NCI-H1105 (cell line): ENCODE measurements at places on chromosomes 1 and 21.

GRCh38 chr1:118143831-118144230 lies 41.2 kb downstream of the SPAG17 start:
- no peak for DNase-seq

GRCh38 chr1:52632732-52633290 lies at the start of gene SHISAL2A:
Gene SHISAL2A (plus strand): TSS chr1:52633168. CDS start chr1:52633494, 326 bp downstream.
- DNase-seq: no peak

- DNase-seq: no peak
These were observed 4.2 kb upstream of the ECE1 start for GRCh38 chr1:21294266-21294989.

DNA sequence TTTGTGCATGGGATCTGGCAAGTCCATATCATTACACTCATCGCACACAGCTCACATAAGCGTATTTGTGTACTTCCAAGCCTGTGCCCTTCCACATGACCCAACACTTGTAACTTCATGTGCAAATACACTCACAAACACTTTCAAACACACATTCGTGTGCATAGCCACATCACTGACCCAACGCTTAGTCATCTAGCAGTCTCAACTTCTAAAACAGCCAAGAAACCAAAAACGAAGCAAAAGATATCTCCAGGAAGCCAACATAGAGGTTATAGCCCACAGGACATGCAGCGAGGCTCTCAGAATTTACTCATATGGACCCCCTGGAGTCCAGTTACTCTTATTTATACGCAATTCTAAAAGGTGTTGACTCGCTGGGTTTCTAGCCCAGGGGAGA lies 10.9 kb upstream of the GOLT1A start:
- no peak for DNase-seq

DNA sequence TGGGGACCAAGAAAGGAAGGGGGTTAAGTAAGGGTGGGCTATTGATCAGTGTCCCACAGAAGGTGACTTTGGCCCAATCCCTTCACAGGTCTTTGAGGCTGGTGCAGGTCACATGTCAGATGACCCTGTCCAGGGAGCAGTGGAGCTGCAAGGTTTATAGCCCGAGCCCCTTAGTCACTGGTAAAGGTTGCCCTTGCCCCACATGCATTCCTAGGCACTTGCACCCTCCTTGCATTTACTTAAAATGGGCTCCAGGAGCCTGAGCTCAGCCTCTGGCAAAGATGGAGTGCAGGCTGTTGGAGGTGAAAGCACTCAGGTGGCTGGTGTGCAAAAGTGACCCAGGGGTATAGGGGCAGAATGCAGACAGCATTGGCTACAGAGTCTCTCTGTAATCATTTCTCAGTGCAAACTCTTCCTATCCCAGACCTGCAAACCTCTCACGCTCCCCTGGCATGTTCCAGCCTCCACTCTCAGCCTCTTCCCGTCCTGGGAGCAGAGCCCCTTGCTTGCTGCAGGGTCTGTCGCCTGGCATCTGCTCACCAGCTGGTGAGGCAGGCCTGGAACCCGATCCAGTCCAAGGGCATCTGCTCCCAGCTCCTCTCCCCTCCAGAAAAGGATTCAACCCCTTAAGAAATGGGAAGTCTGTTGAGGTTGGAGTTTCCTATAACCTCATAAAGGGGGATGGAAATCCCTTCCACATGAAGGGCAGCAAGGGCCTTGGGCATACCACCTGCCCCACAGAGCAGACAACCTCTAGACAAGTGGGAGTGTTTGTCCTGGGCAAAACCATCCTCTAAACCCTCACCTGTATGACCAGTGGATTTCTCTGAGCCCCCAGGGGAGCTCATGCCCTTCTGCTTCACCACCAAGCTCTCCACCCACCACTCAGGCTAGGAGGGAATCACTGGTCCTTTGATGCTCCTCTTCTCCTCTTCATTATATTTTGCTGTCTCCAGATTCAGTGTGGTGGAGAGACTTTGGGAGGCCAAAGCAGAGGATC lies 23.1 kb upstream of the PTPRF start:
- DNase-seq: no peak

DNA sequence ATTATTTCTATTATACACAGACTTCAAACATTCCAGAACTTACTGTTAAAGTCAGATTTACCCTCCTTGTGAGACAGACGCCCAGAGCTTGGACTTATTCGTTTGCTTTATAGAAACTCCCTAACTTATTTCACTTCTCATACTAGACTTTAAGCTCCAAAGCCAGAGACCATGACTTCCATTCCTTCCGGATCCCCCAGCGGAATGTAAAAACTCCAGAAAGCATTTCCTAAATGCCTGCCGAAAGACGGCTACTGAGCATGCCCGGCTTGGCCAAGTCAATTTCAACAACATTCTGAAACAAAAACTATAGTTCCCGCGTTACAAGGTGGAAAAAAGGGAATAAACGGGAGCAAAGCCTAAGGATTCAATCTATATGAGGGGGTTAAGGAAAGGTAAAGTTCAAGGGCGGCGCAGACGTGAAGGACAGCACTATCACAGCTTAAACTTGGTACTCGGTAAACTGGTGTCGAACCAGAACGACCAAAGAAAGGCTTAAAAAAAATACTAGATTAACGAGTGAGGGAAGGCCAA lies 1.1 kb downstream of the USP48 start:
- DNase-seq: no peak

DNA sequence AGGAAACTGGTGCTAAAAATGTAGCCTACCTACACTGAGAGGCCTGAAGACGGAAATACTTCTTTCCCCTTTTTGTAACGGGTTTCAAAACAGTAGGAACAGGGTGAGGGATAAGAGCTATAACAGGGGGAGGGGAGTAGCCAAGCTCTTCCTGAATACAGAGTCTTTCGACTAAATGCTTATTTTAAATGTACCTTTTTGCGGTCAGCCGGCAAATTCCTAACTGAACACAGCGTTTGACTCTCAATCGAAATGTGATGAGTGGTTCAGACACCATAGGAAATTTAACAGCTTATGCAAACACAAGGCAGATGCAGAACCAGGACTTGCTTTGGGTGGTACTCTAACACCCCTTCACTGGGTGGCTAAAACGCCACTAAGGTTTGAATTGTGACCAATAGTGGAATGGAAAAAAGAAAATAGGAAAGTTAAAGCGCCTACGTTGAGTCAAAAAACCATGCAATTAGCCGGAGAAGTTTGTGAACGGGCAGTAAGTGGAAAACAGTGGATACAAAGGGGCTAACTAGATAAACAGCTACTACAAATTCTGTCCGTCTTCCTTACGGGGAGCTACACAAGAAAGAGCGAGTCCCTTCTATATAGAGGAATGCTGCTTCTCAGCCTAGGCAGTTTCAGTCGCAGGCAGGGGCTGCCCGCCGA lies 1.7 kb downstream of the EGLN1 start:
- DNase-seq: no peak

DNA sequence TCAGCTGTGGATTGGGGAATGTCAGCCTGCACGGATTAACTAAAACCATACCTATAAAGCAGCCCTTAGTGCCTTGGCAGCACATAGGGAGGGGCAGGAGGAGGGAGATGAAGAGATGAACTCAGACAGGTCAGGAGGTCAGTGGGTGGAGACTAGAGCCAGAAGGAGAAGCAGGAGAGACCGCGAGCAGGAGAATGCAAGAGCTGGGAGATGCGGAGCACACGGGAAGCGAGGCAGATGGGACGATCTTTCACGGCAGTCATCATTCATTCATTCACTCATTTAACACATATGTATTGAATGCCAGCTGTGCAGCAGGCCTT lies 41.9 kb downstream of the NEK2 start:
- no peak for DNase-seq

DNA sequence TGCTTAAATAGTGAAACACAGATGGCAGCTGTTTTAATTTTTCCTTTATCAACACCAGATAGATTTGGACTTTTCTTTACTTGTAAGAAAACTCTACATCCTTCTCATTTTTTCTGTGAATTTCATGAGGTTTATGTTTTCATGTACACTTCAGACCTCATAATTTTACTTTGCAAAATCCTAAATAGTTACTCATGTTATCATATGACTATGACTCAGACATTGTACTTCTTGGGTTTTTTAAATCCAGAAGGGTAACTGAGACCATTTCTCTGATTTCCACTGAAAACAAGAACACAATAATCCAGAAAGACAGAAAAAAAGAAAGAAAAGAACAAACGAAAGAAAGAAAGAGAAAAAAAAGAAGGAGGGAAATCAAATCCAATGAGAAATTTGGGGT lies 1021.6 kb downstream of the NCAM2 start:
- DNase-seq: no peak

DNA sequence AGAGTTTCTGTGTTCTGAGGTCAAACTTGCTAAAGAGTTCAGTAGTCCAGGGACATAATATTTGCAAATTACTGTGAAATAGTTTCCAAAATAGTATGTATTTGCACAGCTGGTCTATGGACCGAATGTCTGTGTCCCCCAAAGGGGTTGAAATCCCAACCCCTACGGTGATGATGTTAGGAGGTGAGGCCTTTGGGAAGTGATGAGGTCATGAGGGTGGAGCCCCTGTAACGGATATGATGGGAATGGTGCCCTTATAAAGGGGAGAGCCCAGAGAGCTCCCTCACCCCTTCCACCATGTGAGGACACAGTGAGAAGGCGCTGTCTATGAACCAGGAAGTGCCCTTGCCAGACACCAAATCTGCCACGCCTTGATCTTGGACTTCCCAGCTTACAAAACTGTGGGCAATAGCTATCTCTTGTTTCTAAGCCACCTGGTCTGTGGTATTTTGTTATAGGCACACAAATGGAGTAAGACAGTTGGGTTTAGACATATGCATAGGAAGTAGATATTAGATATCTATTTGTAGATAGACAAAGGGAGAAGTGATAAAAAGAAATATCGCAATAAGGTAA lies 21.7 kb downstream of the RNF187 start:
- DNase-seq: no peak

GRCh38 chr1:1539310-1540089 lies 924 bp downstream of the TMEM240 start:
- DNase-seq: no peak

GRCh38 chr1:212290608-212291007 lies 5.4 kb downstream of the PPP2R5A start:
- no peak for DNase-seq

DNA sequence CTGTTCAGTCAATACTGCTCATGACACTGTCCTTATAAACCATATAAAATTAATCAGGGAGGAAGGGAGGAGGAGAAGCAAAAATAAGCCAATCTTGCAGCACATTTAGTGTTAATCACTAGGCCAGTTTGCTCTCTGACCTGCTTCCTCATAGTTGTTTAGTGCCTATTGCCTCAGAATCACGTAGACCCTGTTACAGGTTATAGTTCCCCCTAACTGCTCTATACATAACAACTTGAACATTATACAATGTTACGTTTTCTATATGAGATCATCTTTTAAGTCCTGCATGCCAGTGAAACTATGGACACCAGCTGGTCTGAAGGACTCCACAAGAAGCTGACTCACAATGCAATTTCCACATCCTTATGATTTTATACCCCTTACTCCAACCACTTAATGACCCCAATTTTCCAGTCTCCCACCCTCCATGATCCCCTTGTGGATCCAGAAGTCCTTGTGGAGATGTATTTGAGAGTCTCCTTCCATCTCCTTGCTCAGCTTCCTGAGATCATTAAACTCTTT lies 34.9 kb upstream of the TACSTD2 start:
- DNase-seq: no peak

GRCh38 chr21:45016031-45016405 lies 58.4 kb upstream of the ADARB1 start:
- no peak for DNase-seq

DNA sequence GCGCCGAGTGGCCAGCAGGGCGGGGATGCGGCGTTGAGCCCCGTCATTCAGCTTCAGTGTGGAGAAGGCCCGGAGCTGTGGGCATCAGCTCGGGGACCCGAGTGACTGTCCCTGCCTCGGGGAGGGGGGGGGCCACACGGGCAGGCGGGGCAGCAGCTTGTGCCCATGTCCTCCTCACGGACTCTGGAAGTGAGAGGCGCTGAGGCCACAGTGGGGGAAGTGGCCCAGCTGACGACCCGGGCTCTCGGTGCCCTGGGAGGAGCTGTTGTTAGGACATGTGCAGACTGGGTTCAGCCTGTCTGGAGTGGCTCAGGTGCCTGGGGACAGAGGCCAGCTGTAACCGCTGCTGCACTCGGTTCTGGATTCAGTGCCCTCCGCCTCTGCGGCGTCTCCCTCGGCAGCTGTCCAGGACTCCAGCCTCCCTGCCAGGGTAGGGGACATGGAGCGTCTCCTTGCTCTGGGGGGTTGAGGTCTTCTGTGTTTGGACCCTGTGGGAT lies 71.1 kb downstream of the SKI start:
- no peak for DNase-seq

DNA sequence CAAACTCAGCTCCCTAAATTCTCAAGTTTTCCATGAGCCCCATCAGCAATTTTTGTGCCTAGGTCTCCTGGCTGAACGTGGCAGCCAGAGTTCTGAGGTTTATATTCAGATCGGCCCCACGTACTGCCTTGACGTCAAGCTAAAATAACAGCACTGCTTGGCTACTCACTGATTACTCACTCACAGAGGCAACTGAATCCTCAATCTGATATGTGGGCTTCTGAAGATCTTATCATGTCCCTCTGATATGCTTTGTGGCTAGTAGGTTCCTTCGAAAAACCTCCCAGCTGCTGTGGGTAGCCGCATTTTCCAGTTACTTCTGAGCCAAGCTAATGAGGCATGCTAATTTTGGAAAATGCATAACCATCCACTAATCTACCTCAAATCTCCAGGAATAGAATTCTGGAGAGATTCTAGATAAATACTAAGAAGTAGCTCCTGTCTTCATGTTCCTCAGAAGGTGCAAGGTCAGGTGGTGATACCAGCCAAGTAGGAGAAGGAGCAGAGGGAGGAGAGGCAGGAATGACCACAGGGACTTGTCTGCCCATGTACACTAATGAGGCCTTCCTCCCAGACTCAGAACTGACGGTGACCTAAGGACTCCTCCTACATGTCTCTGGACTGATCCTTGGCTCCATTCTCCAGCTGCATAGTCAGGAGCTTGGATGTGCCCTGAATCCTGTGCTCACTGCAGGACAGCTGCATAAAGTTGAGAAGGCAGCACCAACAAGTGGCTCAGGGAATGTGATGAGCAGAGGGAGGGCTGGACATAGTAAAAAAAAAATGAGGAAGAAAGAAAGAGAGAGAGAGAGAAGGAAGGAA lies 263.7 kb downstream of the TNR start:
- no peak for DNase-seq

DNA sequence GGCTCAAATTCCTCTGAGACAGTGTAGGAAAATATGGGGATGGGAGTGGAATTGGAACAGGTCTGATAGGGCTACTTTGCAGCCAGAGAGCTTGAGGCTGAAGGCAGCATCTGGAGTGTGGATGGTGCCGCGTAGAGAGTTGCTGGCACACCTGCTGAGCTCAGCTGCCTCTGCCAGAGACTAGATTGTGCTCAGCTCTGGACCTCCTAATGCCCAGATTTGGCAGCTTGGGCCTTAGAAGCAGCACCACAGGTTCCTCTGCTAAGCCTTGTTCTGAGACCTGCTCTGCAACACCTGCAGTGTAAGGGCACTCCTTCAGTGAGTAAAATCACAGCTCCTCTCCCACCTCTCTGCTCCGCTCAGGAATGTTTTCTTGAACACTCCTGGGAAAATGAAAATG lies 23.3 kb downstream of the ACOT11 start:
- no peak for DNase-seq

GRCh38 chr21:45986316-45987051 lies 4.9 kb downstream of the COL6A1 start:
- DNase-seq: no peak
